ENCODE measurements at places on chromosomes 2 and 18.

DNA sequence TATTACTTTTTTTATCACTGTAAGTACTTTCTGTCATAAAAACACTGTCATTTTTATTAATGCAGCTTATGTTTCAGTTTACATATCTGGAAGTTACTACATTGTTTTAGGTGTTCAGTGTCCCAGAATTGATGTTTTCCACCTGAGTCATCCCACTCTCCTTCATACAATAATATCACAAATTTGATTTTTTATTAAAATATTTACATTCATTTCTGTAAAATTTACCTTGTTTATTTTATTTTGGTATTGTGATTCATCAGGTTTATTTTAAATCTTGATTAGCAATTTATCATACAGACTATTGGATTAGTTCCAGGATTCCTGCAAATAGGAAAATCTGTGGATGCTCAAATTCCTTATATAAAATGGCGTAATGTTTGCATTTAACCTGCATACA, 1662.9 kb downstream of the SUCLG1 start:
- DNase-seq = no peak

DNA sequence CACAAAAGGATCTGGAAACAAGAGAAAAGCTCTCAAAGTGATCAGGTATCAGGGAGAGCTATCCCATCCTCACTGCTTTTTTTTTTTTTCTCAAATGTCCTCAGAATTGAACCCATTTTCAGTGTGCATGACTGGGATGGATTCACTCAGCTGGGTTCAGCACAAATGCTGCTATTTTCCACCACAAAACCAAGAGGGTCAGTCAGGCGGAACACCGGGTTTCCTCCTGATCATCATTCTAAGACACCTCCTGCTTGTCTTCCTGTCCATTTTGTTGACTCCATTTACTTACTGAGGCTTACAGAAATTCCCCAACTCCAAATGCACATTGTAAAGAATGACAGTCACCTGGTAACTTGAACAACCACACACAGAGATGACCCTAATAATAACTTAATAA, 39.9 kb downstream of the CYRIA start:
- no peak for DNase-seq

GRCh38 chr2:225334514-225334913, 65.0 kb upstream of the NYAP2 start:
- no peak for DNase-seq

DNA sequence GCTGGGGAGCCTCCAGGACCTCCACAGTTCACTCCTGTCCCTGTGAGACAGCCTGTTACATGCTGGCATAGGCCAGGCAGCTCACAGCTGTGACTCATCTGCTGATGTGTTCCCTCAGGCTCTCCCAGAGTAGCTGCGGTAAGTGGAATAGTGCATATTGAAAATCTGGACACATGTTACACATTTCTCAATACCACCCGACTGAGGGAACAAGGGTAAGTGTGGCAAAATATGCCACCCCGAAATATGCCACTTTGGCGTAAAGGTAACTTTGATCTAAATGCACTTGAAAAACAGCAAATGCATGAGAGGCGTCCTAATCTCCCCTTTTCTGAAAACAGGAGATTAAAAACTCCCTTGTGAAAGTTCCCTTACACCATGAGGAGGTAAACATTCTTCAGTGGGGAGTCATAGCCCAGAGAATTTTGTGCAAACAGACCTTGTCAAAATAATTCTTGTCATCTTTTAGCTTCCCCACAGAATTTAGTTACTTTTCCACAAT, 557.9 kb downstream of the CCDC85A start:
- DNase-seq = no peak

GRCh38 chr2:212194396-212194795, 344.2 kb downstream of the ERBB4 start:
- no peak for DNase-seq

GRCh38 chr2:218282173-218282991, 9.9 kb downstream of the TMBIM1 start:
- no peak for DNase-seq

- DNase-seq = no peak
These were observed 100.7 kb upstream of the CCDC195 start for GRCh38 chr2:224816816-224817215.

DNA sequence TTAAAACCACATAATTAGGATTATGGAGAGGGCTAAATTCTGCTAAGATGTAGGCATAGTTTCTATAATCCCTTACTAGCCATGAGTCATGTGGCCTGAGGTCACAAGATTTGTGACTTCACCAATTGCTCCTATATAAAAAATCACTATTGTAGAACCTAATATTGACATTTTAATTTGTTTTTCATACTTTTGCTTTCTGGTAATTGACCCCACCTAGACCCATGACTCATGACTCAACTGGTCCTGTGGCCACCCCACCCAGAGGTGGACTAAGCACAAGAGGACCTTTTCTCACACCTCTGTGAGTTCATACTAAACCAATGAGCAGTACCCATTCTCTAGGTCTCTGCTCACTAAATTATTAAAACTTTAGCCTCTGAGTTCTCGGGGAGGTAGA, 1567.5 kb upstream of the LRRTM1 start:
- DNase-seq = no peak

DNA sequence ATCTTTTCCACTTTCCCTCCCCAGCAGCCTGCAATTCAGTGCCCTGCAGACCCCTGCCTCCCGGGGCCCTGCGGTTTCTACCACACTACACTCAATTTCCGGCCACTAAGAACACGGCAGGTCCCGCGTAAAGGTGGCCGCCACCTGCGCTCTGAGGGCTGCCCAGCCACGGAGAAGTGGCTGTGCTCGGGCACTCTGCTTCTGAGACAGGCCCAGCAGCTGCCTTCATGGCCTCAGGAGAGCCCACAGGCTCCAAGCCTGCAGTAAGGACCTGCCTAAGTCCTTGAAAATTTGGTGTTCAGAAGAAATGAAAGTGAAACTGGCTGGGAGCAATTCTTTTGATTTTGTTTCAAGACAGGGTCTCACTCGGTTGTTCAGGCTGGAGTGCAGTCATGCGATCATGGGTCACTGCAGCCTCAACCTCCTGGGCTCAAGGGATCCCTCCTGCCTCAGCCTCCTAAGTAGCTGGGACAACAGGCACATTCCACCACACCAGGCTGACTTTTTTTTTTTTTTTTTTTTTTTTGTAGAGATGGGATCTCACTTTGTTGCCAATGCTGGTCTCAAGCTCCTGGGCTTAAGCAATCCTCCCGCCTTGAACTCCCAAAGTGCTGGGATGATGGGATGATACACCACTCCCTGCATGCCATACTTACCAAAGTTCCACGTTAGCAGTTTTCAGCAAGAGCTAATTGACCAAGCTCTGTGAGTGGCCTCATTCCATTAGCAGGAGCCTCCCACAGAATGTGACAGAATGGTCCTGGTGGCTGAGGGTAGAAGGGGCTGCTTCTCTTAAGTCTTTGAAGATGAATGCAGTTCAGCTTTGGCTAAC, 14.6 kb upstream of the ALPP start:
- no peak for DNase-seq

DNA sequence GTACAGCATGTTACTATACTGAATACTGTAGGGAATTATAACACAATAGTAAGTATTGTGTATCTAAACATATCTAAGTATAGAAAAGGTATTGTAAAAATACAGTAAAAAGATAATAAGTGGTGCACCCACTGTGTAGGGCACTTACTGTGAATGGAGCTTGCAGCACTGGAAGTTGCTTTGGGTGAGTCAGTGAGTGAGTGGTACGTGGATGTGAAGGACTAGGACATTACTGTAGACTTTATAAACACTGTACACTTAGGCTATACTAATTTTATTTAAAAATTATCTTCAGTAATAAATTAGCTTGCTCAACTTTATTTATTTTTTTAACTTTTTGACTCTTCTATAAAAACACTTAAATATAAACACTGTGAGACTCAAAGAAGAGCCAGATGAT, 82.6 kb downstream of the MTA3 start:
- no peak for DNase-seq

DNA sequence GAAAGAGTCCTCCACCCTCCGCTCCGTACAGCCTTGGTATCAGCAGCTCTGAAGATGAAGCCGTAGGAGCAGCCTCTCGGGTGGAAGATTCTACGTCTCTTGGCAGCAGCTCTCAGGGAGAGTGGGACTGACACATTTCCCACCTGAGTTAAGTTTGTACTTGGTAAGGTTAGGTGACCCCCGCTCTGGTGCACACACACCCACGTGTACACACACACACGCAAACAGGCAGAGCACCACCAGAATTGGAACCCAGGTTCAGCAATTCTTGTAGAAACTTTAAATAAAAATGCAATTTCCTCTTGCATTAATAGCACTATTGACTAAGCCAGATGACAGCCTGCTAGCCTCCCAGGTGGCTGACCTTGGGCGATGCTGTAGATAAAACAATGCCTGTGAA, 111.5 kb downstream of the MBP start:
- no peak for DNase-seq

GRCh38 chr2:102273619-102274211, 37.6 kb upstream of the IL1RL1 start:
- DNase-seq = no peak

DNA sequence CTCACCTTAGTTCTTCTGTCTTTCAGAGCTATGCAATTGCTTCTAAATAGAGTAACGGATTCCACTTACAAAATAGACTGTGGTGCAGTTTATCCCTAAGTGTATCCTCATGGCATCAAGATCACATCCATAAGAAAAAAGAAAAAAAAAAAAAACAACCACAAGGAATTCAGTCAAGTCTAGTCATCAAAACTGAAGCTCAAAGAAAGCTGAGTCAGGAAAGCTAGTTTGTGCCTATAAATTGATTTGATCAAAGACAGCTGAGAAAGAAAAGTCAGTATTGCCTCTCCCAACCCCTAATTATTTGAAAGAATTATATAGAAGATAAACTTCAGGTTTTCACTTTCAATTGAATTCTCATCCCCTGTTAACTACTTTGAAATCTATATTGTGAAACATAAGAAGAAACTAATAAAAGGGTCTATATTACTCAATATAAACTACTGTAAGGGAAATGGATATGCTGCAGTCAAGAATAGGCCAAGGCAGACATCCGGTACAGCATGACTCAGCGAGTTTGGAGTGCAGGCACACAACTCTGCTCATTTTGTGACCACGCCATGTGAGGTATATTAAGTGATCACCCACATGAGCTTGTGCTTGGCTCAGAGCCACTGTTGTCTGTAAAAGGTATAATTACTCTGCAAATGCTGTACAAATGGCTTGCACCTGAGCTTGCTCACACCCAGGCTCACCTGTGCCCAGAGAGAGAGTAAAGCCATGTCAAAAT, 568.1 kb upstream of the CRIM1 start:
- DNase-seq = no peak

DNA sequence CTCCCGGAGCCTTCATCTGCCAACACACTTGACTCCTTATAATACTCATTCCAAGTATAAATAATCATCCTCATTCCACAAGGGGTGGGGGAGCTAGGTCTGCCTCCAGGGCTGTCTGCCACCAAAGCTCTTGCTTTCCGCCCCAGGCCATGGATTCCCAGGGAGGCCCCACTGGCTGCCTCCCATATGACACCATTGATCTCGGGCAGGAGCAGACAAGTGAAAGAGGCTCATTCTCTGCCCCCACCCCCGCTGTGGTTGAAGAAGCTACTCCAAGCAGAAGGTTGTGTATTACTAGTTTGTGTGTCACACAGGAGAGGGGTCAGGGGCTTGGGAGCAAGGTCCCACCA, 99.5 kb downstream of the MRO start:
- no peak for DNase-seq

DNA sequence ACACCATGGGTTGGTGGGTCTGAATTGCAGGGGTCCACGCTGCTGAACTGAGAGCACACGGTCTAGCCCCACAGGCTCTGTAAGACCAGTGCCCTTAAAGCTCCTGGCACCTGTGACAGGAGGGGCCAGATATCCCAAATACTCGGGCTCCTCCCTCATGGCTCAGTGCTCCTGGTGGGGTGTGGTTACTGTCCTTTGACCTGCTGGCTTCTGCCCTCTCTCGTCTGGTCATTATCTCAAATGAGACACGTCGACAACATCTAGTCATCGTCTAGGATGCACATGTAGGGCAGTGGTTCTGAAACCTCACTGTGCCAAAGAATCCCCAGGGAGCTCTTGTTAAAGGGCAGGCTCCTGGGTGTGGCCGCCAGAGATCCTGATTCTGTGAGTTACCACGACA, 258.4 kb downstream of the LOXHD1 start:
- DNase-seq = no peak

DNA sequence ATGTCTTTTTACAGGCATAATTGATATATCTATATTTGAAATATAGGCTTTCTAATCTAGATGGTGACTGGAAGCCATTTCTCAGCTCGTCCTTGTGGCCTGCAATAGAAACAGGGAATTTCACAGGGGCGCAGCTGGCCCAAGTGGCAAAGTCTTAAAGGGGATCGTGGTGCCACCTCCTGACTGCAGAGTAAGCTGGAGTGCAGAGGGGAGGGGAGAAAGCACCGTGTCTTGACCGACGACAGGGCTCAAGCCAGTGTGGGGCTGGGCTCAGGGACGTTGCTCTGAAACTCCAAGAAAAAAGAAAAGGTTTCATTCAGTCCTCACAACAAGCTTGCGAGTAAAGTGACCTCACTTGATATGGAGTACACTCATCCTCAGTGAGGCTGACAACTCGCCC, 255.1 kb downstream of the DCDC2C start:
- no peak for DNase-seq

GRCh38 chr18:62710417-62710816, 4.9 kb upstream of the PHLPP1 start:
- DNase-seq = no peak

DNA sequence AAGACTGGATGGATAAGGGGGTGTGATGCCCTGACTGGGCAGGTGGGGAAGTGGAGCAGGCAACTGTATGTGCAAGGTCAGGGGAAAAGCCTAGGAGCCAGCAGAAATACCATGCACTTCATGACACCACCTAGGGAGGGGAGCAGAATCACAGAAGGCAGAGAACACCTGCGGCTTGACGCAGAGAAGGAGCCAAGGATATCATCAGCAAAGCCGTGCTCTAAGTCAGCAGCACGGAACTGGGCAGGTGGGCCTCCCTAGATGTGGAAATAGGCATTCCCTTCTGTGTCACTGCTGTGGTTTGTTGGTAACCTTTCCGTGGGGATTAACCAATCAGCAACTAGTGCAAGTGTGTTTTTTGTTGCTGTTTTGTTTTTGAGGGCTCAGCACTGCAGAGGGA, 41.3 kb downstream of the HDLBP start:
- DNase-seq = no peak

DNA sequence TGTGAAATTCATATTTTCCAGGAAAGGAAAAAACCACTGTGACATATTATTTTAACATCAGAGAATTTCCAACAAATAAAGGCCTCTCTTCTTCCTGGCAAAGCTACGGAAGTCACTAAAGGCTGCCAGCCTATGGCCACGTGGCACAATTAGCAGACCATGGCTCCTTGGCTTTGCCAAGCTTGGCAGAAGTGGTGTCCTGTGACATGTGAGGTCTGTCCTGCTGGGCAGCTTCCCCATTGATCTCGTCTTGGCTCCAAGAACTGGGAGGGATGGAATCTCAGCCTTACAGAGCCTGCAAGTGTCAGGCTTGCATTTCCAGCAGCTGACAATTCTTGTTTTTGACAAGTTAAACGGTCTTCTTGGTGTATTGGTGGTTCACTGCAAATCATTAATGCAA, 226.9 kb upstream of the THSD7B start:
- no peak for DNase-seq

DNA sequence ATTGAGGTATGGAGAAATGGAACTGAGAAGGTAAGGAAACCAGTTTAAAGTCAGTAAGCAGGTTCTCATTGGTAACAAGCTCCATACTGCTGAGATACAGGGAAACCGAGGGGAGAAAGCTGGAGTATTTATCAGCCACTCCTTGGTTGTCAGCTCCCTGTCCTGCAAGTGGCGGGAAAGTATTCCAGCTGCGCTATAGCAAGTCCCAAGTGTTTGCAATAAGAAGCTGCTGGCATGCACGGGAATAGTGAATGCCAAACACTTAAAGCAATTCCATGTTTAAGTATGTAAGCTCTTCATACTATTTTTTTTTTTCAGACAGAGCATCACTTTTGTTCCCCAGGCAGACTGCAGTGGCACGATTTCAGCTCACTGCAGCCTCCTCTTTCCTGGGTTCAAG, 1601.1 kb downstream of the SUCLG1 start:
- no peak for DNase-seq

All from stimulated activated CD4-positive, alpha-beta T cell treated with anti-CD3 and anti-CD28 coated beads, Interleukin-2, amount 100 ng/mL, for 48 hours (primary cell).